ENCODE measurements at places on chromosomes 16 and 17.
A peak's percentile ranks its signal among the peaks of the same experiment; 100 is the strongest.

- DNase-seq = no peak
Observed at GRCh38 chr16:78925083-78925767, 675.3 kb downstream of the MAF start.

DNA sequence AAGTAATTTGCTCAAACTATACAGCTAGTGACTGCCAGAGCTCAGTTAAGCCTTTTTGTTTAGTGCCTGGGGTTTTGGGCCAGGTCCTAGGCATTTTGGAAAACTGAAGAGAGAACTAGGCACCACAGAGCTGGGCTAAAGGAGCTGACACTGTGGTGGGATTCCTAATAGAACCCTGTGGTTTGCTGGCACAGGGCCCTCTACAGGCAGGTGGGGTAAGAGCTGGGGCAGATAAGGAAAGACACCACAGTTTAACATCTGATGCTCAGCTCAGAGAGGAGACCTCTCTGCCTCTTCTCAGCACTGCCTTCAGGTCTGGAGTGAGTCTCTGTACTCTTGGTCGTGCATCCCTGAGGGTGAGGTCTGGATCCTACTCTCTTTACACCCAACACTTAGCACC is 121.2 kb downstream of the SNX11 start:
- no peak for DNase-seq

DNA sequence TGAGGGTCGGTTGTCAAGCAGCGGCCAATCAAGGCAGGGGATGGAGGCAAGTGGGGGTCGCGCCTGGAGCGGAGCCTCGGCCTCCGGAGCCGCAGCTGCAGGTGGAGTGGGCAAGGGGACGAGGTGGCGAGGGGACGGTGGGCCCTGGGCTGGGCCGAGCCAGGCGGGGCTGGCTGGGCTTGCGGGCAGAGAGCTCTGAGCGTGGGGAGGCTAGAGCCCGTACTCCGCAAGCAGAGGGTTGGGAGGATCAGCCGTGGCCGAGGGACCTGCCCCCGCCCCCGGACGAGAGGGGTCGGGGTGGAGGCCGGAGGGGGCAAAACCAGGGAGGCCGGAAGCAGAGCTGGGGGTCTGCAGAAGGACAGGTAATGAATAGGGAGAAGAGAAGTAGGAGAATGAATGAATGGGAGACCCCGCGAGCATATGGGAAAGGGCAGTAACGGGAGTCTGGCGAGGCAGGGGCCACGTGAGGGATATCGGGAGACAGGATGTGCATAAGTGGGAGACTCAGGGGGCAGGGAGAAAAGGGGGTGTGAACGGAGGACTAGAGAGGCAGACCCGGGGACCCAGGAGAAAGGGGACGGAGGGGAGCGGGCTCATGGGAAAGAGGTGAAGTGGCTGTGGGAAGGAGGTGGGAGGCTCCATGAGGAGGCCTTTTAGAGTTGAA is at the start of gene KATNB1:
KATNB1 (plus strand) TSS at position 16 of the 664 bp plus-strand sequence. CDS start 1,474 bp downstream, outside the sequence.
- no peak for DNase-seq

DNA sequence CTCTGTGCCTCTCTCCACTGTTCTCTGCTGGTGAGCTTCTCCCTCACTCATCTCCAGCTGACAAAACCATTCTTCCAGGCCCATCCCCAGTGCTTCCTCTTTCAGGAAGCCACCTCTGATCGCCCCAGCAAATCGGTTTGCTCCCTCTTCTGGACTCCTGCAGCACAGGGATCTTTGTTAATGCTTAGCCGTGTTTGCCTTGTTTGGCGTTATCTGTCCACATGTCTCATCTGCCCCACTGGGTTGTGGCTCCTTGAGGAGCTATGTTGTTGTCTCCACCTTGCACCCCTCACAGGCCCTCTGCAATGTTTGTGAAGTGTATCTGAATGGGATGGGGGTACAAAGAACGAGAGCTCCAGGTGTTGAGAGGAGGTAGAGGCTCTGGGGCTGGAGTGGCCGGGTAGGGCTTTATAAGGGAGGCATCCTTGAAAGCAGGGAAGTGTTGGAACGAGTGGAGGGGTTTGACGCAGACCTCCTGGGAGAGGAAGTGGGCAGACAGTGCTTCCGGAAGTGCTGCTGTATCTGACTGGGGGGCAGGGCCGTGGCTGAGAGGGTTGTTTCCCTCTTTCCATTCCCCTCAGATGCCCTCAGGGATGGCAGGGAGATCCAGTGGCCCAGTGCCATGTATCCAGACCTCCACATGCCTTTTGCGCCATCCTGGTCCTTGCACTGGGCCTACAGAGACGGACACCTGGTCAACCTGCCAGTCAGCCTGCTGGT is 27.8 kb downstream of the CASKIN2 start:
- DNase-seq = peak; percentile 12

GRCh38 chr17:14165616-14166015 is 71.0 kb downstream of the CDRT15 start:
- no peak for DNase-seq
